ENCODE measurements at places on chromosomes 4 and X.

DNA sequence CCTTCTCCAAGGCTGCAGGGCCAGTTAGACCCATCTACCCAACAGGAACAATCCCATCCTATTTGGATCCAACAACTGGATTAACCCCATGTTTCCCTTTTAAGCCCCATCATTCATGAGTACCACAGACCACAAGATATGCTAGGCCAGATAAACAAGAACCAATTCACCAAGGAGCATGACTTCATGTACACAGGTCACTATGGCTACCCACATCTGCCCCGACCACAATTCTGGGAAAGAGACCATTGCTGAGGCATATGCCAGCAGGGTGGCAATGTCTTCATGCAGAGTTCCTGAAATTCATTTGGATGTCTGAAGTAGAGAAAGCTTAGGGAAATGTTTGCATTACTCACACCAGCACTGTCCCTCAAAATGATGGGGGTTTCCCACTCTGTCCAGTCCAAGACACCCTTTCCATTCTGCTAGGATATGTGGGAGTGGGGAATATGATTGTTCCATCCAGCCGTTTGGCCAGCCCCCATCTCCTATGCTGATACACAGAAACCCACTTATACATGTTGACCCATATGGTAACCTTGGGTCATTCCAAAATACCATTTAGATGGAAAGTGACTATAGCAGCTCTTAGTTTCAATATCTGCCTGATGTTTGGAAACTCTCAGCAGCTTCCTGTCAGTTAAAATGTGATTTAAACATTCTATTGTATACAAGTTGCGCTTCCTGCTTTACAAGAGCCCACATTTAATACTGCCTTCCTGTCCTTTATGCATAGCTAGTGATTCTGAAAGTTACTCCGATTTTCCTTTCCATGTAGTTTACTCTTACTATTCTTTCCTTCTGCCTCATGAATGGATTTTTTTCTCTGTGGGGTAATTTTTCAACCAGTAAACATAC lies 129.0 kb downstream of the AMMECR1 start:
- no peak for DNase-seq

GRCh38 chrX:103215425-103215991 lies 600 bp downstream of the BEX4 start:
- no peak for DNase-seq

DNA sequence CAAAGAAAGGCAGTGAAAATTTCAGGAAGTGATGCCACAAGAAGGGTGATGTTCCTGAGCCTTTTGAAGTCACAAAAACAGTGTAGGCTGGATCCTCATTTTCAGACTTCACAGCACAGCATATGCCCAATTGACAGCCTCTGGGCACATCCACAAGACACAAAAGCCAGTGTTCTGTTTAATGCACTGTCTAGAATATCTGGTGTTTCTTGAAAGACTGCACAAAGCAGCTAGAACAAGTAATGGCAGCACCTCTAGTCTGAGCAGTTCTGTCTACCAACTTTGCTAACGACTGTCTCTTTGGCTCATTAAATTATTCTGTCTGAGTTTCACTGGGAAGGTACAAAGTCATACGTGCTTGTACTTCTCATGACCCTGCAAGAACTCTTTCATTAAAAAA lies 417.1 kb upstream of the GALNT7 start:
- DNase-seq, result no peak

DNA sequence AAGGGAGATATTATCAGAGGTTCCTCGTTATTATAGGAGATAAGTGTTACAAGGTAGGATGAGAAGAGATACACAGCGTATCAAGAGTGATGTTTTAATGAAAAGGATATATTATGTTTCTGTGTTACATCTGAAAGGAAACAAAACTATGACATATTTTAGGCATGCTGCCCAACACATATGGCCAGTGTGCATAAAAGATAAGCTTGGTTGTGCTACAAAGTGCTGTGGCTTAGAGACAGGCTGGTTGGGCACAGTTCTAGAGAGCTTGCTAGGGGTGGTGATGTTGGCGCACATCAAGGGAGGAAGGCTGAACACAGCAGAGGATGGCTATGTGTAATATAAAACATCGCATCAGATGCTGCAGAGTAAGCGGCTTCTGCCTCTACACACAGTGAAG lies 42.4 kb downstream of the TRAM1L1 start:
- no peak for DNase-seq

- no peak for DNase-seq
These were observed 64.3 kb downstream of the TMEM144 start for GRCh38 chr4:158274636-158275035.

GRCh38 chr4:165326831-165327210 lies 648 bp upstream of the MSMO1 start:
- peak; percentile 46 for DNase-seq

DNA sequence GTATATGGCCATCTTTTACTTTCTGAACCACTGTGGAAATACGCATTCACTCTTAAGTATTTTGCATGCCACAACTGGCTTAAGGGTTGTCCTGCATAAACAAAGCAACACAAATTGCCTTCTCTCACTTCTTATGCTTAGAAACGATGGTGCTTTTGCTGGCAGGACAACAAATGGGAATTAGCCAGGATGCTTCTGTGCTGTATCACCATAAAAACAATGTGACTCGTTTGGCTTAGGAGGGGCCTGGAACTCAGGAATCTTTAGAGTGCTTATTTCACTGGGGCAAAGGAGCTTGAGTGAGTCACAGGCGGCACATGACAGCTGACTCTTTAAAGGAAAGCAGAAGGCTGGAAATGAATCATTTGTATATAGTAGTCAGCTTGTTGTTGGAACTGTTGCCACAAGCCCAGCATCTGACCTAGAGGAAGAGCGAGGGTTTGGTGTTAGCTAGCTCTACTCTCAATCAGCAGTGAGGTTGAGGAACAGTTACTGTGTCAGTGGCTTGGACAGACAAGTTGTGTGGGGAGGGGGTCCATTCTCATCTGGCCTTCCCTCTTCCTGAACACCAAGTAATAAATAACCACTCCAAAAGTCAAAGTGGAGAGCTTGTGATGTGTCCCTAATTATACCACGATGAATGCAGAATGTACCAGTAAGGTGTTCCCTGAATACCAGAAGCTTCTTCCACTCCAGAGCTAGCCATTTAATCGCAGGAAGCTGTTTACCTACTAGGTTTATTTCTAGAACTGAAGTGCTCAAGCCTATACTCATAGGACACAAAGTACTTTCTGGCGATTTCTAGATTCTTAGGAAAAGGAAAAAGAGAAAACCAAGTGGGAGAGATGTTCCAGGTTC lies 293.1 kb downstream of the CAMK2D start:
- peak; percentile 92 for DNase-seq

DNA sequence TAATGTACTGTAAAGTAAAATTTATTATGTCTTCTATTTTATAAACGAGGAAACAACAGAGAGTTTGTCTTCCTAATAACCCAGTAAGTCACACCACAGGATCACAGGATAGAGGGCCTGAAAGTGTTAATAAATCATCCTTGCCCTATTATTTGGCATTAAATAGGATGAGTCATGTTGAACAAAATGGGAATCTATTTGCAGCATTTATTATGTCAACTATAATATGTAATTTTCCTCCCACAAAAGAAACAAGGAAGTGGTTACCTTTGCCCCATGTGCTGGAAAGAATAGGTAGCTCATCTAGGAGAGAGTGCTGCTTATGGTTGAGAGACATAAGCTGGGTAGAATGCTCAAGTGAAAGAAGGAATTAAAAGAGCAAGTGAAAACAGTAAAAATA lies 237.6 kb upstream of the NDST3 start:
- no peak for DNase-seq

DNA sequence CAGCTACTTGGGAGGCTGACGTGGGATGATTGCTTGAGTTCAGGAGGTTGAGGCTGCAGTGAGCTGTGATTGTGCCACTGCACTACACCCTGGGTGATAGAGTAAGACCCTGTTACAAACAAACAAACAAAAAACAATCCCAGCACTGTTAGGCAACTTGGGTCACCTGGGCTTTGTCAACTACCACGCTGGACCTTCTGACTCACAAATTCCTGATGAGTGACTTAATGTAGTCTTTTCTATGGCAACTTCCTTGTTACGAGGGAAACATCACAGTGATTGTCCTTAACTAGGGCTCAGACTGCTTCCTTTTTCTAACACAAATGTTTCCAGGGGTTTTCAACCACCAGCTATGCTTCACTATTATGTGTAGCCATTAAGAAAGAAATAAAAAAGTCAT lies 128.8 kb upstream of the GPC4 start:
- DNase-seq, result peak; percentile 43

GRCh38 chrX:80282535-80282934 lies 137.7 kb upstream of the TENT5D start:
- DNase-seq, result no peak

DNA sequence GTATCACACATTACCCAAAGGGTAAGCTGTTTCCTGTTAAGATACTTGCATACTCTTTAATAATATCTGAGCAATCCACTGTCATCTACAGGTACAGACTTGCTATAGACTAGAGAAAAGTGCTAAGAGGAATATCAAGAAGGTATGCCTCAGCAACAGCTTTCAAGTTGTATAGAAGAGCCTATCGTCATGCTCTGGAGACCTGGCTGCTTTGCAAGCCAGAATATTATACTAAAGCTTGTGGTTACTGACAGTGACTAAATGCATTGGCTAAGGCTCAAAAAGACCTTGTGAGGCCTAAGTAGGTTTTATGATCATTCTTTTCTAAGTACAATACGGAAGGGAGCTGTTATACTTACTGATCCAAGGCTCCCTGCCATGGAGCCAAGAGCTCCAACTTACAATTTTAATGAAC lies 11.3 kb downstream of the LAMP2 start:
- no peak for DNase-seq

- DNase-seq, result no peak
These were observed 7.9 kb downstream of the ASMTL start for GRCh38 chrX:1444561-1445500.

DNA sequence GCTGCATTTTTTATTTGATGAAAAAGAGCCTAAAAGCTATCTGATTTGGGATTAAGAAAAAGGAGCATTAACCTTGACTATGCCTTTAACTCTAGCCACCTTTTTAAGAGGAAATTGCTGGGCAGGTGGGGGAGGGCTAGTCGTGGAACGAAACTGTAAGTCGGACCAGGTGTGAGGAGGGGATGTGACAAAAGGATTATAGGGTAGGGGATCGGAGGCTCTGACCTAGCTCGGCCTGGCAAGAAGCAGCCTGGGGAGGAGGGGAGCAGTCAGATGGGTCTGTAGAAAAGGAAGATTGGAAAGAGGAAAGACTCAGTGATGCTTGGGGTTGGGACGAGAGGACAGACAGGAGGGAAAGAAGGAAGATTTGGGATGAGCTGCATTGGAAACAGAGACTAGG lies 21.1 kb upstream of the SPCS3 start:
- DNase-seq, result no peak

GRCh38 chr4:121707344-121707743 lies 10.6 kb upstream of the ANXA5 start:
- DNase-seq, result no peak

- no peak for DNase-seq
These were observed 10.5 kb downstream of the CD99L2 start for GRCh38 chrX:150887906-150888465.

- no peak for DNase-seq
These were observed 29.6 kb upstream of the KCNE5 start for GRCh38 chrX:109654516-109655109.

DNA sequence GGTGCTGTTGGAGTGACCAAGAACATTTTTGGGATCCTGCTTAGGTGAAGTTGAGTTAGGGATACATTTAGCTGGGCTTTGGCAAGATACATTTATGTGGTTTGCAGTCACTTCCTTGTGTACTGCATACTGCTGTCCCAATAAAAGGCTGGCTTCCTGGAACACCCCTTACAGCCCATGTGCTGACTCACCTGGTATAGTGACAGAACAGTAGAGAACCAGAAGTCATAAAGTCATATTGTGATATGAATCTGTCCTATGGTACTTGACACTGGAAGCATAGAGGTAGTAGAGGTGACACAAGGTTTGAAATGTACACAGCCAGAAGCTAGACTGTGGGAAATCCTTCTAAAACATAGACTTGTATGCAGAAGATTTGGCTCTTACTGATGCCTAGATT lies 55.3 kb upstream of the SLC25A43 start:
- DNase-seq, result peak; percentile 52

GRCh38 chrX:150958177-150958576 lies 25.0 kb upstream of the HMGB3 start:
- DNase-seq, result no peak

GRCh38 chr4:184693056-184693455 lies 40.8 kb downstream of the CENPU start:
- no peak for DNase-seq

- no peak for DNase-seq
These were observed 49.7 kb downstream of the FAM9B start for GRCh38 chrX:8984231-8984630.

DNA sequence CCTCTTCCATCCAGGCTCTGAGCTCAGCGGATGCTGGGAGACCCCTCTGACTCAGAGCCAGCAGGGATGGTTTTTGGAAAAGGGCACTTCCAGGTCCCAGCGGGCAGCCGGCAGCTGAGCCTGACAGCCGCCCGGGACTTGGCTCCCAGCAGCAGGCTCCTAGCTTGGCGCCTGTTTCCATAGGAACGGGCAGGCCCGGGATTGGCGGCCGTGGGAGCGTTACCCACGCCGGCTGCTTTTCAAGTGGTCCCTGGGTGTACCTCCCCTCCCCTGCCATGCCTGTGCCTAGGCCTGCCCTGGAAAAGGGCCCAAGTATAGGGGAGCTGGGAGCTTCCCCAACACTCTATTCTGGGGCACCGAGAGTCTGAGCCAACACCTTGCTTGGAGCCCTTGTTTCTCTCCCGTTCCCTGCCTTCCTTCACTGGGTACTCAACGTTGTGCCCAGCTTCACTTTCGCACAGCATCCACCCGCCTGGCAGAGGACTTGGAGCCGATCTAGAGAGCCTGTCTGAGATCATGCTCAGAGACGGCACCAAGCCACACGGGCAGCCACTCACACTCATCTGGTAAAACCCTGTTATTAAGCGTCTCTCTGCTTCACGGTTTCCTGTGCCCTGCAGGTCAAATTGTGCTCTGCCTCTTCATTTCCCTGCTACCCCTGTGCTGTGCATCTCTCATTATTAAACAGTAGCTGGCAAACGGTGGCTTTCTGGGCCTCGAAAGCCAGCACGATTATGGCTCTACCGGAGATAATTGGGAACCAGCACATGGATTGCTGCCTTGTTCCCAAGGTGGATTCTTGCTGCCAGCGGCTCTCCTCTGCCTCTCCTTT lies 521.5 kb downstream of the BCOR start:
- DNase-seq, result no peak

All from LoVo (cell line).